Trophoblast cell (in vitro differentiated cells and primary cell): ENCODE measurements at places on chromosomes 3 and 15.

GRCh38 chr3:98545940-98546339 lies 14.2 kb downstream of the GPR15 start:
- no peak for DNase-seq
- H3K36me3 ChIP-seq = no peaks in the 10 kb centered on the region
- H3K4me3 ChIP-seq = no peak overlapping the region
- no peaks in the 10 kb centered on the region for H3K4me1 ChIP-seq

DNA sequence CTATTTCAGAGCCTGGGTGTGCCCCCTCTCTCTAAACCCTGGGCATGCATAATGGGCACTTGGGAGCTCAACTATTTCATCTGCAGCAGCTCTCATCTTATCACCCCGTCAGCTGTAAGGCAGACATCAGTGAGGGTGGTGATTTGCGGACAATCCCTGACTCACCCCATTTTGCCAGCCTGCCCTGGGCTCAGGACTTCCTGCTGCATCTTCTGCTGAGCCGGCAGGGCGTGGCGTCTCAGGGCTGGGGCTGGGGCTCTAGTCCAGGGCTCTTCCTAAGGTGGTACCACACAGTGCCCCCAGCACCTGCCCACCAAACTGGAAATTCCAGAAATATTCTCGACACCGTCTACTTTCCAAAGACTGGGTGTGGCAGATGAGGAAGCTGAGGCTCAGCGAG lies 925 bp upstream of the PSTPIP1 start:
- H3K4me1 ChIP-seq = no peaks in the 10 kb centered on the region
- H3K27me3 ChIP-seq = no peaks in the 10 kb centered on the region
- no peaks in the 10 kb centered on the region for H3K36me3 ChIP-seq
- no peak for DNase-seq
- H3K4me3 ChIP-seq = no peak overlapping the region

DNA sequence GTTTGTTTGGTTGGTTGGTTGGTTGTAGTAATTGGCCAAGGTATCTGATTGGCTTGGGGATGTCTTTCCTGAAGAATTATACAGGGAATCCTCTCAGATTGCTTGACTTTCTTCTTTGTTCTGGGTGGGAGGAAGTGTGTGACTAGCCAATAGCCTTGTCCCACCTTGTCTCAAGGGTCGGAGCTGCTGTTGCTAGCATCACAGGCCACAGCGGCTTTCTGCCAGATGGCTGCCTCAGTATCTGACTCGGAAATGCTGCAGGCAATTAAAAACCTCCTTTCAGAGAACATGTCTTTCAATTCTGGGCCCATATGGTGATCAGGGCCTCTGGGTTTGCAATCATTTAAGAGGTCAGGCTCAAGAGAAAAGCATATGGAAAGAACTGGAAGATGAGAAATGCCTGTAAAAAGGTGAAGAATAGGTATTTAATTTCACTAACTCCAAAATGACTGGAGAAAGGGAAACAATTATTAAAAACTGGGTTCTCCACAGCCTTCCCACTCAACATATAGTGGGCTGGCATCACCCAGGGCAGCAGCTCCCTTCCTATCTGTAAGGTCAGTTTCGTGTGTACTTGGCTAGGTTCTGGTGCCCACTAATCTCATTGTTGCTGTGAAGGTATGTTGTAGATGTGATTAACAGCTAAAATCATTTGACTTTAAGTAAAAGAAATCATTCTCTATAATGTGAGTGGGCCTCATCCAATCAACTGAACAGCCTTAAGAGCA lies 32.4 kb downstream of the TGFBR2 start:
- no peak overlapping the region for H3K4me3 ChIP-seq
- DNase-seq = peak; percentile 60
- H3K4me1 ChIP-seq = no peaks in the 10 kb centered on the region

DNA sequence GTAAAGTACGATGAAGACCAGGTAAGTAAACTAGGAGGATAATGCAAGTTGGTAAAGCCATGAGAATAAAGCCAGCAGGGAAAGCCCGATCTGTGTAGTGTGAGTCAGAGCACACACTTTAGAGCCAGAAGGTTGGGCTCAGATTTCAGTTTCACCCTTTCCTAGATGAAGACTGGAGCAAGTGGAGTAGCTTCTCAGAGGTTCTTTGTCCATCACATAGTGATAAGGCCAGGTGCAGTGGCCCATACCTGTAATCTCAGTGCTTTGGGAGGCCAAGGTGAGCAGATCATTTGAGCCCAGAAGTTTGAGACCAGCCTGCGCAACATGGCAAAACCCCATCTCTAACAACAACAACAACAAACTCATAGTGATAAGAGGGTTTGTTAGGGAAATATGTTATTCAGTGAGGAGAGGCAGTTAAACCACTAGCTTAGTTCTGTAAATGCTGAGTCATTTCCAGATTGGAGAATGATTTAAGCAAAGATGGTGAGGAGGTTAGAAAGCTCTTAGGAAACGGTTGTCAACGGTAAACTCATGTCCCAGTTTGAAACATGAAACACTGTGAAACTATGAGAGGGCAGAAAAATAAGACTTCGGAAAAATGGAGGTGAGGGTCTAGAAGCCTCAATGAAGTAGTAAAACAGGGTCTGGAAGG lies 39.0 kb downstream of the IL12A start:
- H3K27me3 ChIP-seq = no peaks in the 10 kb centered on the region
- H3K36me3 ChIP-seq = no peaks in the 10 kb centered on the region
- no peak for DNase-seq
- H3K4me1 ChIP-seq = no peaks in the 10 kb centered on the region
- no peak overlapping the region for H3K27ac ChIP-seq

DNA sequence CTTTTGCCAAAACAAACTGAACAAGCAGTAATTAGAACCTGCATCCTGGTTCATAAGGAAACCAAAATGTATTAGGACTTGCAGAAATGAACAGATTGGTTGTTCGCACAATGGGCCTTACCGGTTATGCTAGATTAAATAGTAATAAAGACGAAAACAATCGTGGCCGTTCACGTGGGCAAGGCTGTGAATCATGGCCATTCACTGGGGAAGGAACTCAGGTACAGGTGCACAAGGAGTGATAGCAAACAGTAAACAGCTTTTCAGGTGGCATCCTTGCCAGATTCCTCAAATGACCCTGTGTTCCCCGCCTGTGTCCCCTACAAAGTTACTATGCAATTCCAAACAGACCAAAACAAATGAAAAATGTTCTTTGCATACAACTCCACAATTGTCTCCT lies 8.2 kb downstream of the LRIG1 start:
- H3K36me3 ChIP-seq = no peaks in the 10 kb centered on the region
- no peaks in the 10 kb centered on the region for H3K27me3 ChIP-seq
- no peaks in the 10 kb centered on the region for H3K4me1 ChIP-seq

DNA sequence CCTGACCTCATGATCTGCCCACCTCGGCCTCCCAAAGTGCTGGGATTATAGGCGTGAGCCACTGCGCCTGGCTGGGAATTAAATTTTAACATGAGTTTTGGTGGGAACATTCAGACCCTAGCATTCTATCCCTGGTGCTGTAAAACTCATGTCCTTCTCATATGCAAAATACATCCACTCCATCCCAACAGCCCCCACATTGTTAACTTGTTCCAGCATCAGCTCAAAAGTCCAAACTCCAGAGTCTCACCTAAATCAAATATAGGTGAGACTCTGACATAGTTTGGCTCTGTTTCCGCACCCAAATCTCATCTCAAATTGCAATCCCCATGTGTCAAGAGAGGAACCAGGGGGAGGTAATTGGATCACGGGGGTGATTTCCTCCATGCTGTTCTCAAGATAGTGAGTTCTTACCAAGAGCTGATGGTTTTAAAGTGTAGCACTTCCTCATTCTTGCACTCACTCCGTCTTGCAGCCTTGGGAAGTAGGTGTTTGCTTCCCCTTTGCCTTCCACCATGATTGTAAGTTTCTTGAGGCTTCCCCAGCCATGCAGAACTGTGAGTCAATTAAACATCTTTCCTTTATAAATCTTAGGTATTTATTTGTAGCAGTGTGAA lies 96.2 kb upstream of the PLCL2 start:
- no peaks in the 10 kb centered on the region for H3K4me1 ChIP-seq
- DNase-seq = peak; percentile 37
- H3K36me3 ChIP-seq = no peaks in the 10 kb centered on the region

- peaks cover 2% of the 10 kb centered on the region for H3K36me3 ChIP-seq
- DNase-seq = no peak
- H3K4me3 ChIP-seq = no peak overlapping the region
Measured at GRCh38 chr15:51883271-51883837, 53.9 kb downstream of the TMOD3 start.

DNA sequence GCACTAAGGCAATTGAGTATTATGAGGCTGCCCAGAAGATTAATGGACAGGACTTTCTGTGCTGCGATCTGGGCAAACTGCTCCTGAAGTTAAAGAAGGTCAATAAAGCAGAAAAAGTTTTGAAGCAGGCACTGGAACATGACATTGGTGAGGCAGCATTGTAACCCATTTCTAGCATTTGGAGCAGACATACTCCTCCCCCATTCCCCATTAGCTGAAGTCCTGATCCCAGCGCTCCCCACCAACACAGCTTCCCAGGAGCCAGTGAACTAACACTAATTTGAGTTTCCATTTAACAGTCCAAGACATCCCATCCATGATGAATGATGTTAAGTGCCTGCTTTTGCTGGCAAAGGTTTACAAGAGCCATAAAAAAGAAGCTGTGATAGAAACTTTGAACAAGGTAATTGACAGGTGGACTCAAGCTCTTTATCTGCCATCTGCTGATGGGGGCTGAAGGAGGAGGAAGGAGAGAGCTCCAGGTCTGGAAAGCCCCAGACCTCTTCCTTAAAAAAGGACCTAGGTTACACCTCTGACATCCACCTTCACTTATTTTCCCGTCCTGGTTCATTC lies 22.6 kb downstream of the CSRNP1 start:
- H3K27ac ChIP-seq = no peak overlapping the region
- no peak overlapping the region for H3K4me3 ChIP-seq
- H3K27me3 ChIP-seq = no peaks in the 10 kb centered on the region
- no peaks in the 10 kb centered on the region for H3K36me3 ChIP-seq

- no peak overlapping the region for H3K27ac ChIP-seq
- H3K4me3 ChIP-seq = no peak overlapping the region
- no peaks in the 10 kb centered on the region for H3K27me3 ChIP-seq
- H3K4me1 ChIP-seq = no peaks in the 10 kb centered on the region
- DNase-seq = peak; percentile 7
Measured at GRCh38 chr3:54433846-54434245, 311.5 kb downstream of the CACNA2D3 start.
